ENCODE measurements at places on chromosomes 2 and 18.
A peak's percentile ranks its signal among the peaks of the same experiment; 100 is the strongest.

DNA sequence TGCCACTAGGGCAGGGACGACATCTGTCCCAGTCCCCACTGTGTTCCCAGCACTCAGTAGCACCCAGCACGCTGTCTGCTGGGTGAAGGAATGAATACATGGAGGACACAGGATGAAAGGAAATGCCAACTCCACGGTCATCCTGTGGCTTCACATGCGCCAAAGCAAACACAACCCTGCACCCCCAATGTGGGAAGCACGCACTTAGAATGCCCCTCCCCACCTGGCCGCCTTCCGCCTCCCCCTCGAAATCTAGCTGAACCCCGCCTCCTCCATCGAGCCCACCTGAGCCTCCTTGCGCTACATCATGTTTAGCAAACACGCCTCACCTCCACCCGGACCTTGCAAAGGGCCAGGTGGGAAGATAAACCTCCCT, 33.9 kb downstream of the ADCY3 start:
- DNase-seq = no peak

GRCh38 chr2:237254369-237254861, 159.5 kb downstream of the COL6A3 start:
- DNase-seq = no peak

DNA sequence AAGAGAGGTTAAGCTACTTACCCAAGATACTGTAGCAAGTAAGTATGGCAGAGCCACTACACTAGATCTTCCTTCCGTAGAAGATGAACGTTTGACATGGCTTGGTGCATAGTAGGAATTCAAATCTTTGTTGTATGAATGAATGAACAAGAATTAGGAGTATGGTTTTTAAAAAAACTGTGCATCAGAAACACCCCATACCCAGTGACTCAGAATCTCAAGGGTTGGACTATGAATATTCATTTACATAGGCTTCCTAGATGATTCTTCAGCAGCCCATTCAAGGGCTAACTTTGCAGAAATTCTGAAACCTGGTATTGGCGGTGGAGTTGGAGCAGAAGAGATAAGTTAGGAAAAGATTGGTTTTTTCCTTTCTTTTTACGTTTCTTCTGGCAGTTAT, 5.4 kb downstream of the ACTR3 start:
- no peak for DNase-seq

DNA sequence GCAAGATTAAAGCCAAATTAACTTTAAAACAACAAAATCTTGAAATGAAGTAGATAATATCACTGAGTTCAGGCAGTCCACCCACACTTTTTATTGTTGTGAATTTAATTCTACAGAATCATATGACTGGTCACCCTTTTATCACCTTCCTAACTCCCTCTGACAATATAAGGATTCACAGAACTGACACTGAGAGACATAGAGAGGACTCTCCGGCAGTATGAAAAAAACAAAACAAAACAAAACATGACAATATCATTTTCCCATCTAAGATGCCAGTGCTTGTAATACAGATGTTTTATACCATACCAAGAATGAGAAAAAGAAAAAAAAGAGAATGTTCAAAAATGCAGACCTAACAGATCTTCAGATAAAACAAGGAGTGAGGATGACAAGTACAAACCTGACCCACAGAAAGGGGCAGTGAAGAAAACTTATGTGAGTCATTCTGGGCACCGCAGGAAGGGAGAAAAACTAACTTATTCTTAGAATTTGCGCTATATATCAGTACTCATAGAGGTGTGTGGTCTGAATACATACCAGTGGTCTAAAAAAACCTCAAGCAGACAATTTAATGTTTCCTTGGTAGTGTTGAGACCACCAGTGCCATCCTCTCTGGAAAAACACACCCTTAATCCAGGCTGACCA, 136.6 kb downstream of the ZAP70 start:
- no peak for DNase-seq

- DNase-seq = no peak
These were observed 235.1 kb downstream of the GRB14 start for GRCh38 chr2:164386231-164386630.

DNA sequence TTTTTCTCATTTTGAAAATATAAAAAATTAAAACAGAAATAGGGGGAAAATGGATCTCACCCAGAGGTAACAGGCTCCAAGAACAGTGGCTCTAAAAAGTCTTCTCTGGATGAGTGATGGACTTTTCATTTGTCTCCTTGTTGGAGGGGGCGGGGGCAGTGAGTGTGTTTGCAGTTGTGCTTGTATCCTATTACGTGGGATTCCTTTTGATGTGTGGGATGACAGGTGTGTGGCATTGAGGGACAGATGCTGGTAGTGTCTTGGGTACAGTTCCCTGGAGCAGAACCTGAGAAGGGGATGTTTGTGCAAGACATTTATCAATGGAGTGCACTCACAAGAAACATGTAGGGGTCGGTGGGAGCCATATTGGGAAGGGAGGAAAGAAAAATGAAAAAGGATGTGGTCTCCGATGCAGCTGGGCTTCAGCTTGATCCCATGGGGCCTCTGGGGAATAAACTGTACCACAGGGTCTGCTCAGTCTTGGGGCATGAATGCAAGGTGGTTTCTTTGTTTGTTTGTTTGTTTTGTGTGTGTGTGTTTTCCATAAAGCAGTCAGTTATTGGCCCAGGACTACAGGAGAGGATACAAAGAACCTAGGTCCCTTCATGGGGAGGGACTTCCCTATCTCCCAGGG, 120.0 kb upstream of the SLC35G4 start:
- no peak for DNase-seq

DNA sequence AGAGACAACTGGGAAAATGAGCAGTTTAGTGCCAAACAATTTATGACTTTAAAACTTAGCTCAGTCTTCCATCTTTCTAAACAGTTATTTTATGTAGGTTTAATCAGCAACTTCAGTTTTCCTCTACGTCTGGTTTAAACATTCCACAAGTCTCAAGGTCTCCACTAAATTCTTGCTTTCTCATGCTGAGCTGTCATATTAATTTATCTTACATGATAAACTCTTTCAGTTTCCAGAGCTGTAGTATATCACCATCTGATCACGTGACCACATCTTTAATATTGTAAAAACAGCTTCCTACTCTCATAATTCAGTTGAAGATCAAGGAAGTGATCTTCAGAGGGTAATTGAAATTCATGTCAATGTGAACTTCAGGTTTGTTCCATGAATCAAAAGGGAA, 158.6 kb downstream of the ZNF804A start:
- no peak for DNase-seq

DNA sequence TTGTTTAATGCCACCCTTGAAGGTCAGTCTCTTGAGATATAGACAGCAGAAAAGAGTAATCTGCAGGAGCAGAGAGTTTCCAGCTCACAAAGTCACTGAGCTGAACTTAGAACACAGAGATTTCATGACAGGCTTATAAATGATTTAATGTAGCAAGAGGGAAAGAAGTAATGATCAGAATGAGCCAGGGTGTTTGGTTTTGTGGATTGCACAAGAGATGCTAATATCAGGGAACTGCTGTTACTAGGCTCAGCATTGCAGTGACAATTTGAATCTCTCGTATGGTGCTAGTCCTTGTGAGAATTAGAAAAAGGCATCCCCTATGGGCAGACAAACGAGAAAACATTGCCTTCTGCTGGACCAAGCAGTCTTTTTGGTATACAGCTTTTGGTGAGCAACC, 61.7 kb upstream of the ITGB6 start:
- no peak for DNase-seq

DNA sequence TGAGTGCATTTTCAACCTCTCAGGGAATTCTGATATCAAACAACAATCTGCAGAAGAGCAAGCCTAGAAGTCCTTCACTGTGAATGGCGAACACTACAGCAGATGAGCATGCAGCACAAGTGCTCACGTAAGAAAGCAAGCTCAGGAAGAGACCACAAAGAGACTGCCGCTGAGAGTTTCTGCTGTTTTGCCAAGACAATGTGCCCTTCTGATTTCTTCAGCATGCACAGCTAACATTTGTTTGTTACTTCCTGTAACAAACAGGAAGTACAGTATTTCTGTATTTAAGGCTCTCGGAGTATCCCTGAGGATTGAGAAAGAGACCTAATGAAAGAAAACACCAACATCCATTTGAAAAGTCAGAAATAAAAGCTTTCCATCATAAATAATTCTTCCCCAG, 45.9 kb downstream of the MBOAT2 start:
- DNase-seq = no peak

- DNase-seq = no peak
These were observed 665.4 kb upstream of the HS6ST1 start for GRCh38 chr2:128984081-128984480.

- DNase-seq = no peak
These were observed 45.5 kb downstream of the EML4 start for GRCh38 chr2:42214669-42215068.

DNA sequence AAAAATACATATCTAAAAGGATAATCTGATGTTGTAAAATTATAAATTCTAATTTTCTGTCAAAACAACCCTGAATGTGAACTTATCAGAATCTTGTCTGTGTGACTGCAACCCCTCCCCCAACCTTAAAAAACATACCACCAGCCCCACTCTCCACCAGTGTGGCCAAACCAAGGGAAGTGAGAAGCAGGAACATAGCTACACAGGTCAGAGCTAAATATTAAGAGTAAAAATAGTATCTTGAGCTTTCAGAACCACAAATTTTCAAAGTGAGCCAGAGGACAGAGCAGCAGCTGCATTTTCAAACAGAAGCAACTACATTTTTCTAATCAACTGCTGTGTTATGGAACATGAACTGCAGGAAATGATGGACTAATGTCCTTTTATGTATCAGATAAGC, 156.7 kb downstream of the SLC4A10 start:
- DNase-seq = no peak

GRCh38 chr2:2657121-2657962, 326.3 kb upstream of the MYT1L start:
- no peak for DNase-seq

- no peak for DNase-seq
These were observed 2135.6 kb upstream of the CELF4 start for GRCh38 chr18:39701055-39701783.

DNA sequence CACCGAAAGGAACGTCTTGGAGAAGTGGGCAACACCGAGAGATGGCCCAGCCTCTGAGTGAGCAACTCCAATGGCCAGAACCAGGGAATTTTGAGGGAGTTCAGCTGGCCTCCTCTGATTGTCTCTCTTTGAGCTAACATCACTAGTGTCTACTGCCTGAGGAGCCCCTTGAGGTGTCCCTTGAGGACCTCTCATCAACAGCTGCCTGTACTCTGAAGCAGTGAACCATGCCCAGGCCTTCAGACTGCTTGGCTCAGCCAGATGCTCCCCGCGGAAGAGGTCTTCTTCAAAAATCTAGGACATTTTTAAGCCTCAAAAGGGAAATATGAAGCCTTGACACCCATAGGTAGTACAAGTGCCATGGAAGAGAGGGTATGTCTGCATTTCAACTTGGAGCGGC, 430.4 kb downstream of the TXNL1 start:
- no peak for DNase-seq

DNA sequence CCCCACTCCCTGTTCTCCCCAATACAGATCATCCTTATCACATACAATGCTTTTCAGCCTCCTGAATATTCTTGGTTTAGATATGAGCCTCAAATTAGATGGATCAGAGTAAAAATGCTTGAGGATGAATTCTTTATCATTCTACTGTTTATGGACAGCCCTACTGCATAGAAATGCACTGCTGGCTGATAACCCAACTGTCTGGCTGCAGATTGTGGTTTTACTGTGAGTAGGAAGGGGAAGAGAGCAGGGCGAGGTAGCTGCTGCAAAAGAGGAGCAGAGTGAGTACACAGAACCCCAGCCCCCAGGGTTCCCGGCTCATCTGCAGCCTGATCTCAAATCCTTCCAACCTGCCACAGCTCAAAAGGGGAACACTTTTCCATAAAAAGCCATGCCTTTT, 29.4 kb upstream of the NCOA1 start:
- no peak for DNase-seq

- no peak for DNase-seq
These were observed 140.7 kb downstream of the LAMA1 start for GRCh38 chr18:6976935-6977334.

- DNase-seq = no peak
These were observed 25.5 kb upstream of the GNAL start for GRCh38 chr18:11663439-11664029.

GRCh38 chr18:5918205-5918858, 23.0 kb upstream of the TMEM200C start:
- DNase-seq = peak; percentile 23

DNA sequence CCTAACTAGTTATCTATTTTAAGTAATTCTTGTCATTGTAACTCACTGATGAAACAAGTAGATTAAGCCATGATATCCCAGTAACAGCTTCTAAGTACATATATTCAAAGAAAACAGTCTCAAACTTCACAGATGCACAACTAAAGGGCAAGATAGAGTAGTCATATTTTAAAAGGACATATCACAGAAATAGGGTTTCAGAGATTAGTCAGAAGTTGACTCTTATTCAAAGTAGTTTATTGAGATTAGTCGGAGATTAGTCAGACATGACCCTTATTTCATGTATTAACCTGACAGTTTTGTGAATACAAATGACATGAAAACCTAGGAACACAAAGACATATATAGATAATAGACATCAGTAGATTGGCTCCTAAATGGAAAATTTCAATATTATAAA, 15.9 kb upstream of the CHAC2 start:
- DNase-seq = no peak

GRCh38 chr2:217952409-217952808, 50.4 kb downstream of the TNS1 start:
- no peak for DNase-seq

DNA sequence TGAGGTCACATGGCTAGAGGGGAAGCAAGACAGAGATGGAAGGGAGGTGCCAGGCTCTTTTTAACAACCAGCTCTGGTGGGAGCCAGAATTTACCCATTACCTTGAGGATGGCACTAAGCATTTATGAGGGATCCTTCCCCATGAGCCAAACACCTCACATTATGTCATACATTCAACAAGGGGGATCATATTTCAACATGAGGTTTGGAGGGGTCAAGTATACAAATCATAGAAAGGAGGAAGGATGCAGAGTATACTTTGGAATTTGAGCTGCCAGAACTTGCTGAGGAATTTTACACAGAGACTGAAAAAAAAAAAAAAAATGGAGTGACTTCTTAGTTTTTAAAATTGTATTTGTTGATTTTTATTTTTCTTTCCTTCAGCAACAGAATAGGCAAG, 891.4 kb downstream of the CCDC85A start:
- no peak for DNase-seq

- DNase-seq = peak; percentile 33
These were observed 172.8 kb downstream of the ANTXR1 start for GRCh38 chr2:69185807-69186206.

Measured in NCI-H187 (cell line).